Activated T-cell treated with anti-CD3 and anti-CD28 coated beads for 4 hours (primary cell): ENCODE measurements at places on chromosomes 12 and 14.

DNA sequence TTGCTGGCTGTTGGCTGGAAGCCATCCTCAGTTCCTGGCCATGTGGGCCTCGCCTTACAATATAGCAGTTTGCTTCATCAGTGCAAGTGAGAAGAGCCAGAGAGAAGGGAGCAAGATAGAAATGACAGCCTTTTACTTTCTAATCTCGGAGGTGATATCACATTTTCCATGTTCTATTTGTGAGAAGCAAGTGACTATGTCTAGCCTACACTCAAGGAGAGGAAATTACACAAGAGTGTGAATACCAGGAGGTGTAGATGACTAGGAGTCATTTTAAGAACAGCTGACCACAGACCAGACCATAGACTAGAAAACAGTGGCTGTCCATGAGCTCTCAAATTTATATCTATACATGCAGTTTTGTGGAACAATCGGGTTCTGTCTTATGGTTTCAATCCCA, 163.0 kb upstream of the NRXN3 start:
- DNase-seq, result no peak

DNA sequence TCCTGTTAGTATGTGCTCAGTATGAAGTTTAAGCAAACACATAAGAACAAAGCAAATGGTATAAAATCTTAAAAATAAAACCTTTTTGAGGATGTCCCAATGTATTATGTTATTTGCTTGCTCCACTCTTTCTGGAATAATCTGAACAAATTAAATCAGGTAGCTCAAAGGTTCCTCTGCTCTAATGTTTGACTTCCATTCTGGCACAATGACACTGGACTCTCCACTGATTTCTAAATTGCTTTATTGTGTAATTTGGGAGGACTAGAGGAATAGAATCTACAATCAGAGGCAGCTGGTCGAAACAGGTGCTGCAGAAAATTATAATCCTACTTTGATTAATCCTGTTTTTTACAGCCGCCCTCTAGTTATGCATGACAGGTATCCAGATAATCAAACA, 523.7 kb upstream of the FOXG1 start:
- no peak for DNase-seq

- DNase-seq, result no peak
These were observed 61.7 kb upstream of the PTHLH start for GRCh38 chr12:28034271-28034670.

- peak; percentile 89 for DNase-seq
These were observed at the start of the genes RAB2B and TOX4 for GRCh38 chr14:21476925-21477681. Gene RAB2B, minus strand, starts transcription at chr14:21476959. Its CDS starts 87 bp downstream, at chr14:21476872. Gene TOX4, plus strand, starts transcription at chr14:21477195. Its CDS starts 84 bp downstream, at chr14:21477279.

DNA sequence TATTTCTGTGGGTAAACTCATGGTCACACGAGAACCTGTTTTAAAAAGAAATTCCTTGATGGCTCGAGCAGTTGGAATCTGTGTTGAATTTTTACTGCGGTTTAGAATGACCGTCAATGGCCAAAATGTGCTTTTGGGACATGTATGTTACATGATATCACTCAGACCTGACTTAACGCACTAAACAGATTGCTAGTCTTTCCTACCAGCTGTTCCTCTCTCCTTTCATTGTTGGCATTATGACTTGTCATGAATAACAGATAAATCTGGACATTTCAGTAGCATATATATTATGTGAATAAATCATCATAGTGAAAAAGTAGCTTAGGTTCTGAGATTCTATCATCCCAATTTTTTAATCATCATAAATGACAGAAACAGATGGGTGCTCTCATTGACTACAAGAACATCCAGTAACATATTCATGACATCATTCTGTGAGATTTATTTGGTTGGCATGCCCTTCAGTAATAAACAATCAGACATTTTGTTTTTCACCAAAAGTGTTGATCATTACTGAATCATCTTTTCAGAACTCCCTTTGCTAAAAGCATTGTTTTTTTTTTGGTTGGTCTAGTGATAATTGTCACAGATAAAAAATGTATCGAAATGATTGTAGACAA, 57.9 kb upstream of the NAV3 start:
- DNase-seq, result no peak

DNA sequence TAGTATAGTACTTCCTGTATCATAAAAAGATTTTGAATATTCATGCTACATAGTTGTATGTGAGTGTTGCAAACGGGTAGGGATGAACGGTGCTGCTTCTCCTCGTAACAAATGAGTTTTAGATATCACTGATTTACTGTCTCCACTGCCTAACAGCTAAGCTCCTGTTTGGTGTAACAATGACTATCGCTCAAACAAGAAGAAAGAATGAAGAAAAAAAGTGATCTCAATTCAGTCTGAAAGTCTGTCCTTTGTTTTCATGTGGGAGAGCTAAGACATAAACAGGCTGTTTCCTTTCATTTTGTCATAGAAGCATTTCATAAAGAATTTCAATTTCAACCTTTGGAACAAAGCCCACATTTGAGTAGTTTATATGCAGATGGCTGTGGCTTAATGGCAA, 26.1 kb upstream of the RTRAF start:
- no peak for DNase-seq

DNA sequence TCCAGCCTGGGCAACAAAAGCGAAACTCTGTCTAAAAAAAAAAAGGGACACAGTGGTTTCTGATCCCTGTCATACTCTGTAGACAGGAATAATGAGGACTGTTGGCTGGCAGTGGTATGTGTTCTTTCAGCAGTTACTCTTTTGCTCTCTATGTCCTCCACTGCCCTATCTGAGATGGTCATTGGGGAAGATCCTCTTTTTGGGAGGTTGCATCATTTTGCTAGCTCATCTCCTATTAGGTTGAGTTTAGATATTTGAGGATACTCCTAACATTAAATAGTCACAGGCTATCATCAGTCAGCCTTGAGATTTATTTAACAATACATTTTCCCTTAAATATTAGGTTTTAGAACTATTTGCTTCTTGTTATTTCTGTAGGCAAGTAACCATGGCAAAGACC, 5.9 kb upstream of the CCDC91 start:
- no peak for DNase-seq

- no peak for DNase-seq
These were observed 29.0 kb downstream of the ATF7IP start for GRCh38 chr12:14394317-14395073.
